H54 (cell line): ENCODE measurements at places on chromosomes 1 and 21.
A peak's percentile ranks its signal among the peaks of the same experiment; 100 is the strongest.

DNA sequence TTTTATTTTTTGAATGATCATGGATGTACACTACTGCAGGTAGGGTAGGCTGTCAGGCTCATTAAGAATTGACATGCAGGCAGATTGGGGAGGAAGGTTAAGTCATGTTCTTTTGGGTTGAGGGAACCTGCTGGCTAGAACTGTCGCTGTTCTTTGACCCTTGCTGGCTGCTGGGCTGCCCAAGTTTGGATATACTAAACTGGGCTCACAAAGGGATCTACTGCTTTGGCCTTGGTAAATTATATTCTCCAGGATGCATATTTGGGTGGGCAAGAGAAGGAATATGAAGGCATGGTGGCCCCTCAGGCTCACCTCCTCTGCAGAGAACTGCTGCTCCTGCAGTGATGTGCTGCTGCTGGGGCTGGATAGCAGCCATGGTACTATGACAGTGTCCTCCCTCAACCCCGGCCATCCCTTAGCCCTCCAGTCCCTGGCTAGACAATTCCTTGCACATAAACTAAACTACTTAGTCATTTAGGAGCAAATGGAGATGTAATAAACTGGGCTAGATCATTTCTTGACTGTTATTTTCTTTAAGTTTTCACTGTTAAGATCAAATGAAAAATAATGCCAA is 6.1 kb downstream of the ATP1A1 start:
- DNase-seq: no peak

DNA sequence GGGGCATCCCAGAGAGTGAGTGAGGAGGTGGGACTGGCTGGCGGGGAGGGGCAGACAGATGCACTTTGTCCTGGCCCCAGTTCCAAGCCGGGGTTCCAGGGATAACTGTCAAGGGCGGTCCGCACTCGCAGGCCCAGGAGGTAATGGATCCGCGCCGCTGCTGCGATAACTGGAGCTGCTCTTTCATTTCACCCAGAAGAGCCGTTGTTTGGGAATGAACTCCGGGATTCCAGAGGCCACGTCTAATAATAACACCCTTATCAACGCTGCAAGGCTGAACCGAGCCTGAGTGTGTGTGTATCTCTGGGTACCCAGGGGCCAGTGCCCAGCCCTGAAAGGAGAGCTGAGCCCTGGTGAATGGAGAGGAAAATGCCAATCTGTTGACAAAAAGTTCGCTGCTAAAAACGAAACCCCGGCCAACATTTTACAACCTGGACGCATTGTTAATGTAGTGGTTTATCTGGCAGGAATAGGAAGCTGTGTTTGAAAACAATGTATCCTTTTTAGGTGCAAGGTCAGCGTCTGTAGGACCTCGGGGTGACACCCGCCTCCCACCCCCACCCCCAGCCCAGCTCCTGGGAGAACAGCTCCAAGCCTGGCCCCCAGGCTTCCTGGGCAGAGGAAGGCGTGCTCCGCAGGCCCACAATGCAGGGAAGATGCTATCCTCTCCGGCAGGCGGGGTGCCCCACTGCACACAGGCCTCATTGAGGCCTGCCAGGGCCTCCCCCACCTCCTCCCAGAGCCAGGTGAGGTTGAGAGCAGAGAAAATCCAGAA is 119.7 kb downstream of the PROX1 start:
- no peak for DNase-seq

GRCh38 chr1:93851878-93852277 is 27.1 kb downstream of the DNTTIP2 start:
- DNase-seq: no peak

DNA sequence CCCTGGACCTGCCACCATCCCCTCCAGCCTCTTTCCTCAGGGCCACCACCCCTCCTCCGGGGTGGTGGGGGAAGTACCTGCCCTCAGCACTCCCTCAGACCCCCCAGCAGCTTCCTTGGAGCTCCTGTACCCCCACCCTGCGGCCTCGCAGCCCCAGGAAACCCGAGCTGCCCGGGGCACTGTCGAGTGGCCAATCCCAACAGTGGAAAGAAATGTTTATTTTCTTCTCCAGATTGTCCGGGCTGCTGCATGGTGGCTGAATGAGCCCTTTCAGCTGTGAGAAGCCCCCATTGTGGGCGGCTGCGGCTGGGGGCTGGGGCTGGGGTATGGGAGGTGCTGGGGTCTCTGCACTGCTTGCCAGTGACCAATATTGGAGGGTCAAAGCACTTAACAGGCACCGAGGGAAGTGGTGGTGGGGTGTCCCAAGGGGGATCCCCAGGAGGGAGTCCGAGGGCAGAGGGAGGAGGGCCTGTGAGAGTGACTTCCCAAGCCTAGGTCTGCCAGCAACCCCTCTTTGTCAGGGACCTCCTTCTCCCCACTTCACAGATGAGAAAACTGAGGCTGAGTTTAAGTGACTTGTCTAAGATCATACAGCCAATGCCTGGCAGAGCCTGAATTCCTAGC is 25.2 kb downstream of the RUNX3 start:
- no peak for DNase-seq

DNA sequence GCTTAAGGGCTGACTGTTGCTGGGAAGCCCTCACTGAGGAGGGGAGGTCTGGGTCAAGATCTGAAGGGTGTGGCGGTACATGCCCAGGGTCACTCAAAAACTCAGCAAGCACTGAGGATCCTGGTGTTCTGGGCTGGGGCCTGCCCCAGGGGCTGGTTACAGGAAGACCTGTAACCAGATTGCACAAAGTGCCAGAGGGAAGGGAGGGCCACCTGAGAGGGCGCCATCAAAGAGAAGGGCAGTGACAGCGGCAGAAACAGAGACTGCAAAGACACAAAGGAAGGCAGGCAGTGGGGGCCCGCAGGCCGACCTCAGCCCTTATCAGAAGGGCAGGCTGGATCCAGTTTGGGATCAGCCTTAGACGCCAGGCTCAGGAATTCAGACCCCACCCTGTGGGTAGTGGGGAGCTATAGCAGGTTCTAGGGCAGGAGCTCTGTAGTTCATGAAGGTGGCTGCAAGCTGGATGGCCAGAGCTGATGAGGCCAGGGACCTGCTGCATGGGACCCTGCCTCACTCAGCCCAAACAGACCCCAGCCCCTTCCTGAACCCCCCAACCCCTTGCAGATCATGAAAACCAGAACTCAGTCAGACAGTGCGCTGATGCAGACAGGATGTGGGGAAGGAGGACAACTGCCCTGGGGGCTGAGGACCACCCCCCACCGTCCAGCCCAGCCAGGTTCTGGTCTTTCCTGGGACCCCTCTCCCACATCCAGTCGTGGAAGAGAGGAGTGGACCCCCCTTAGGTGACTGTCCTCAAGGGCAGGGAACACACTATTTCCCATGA is 3.9 kb downstream of the SH2D5 start:
- DNase-seq: no peak

- DNase-seq: no peak
Measured at GRCh38 chr1:10170239-10170574, 40.2 kb upstream of the KIF1B start.

DNA sequence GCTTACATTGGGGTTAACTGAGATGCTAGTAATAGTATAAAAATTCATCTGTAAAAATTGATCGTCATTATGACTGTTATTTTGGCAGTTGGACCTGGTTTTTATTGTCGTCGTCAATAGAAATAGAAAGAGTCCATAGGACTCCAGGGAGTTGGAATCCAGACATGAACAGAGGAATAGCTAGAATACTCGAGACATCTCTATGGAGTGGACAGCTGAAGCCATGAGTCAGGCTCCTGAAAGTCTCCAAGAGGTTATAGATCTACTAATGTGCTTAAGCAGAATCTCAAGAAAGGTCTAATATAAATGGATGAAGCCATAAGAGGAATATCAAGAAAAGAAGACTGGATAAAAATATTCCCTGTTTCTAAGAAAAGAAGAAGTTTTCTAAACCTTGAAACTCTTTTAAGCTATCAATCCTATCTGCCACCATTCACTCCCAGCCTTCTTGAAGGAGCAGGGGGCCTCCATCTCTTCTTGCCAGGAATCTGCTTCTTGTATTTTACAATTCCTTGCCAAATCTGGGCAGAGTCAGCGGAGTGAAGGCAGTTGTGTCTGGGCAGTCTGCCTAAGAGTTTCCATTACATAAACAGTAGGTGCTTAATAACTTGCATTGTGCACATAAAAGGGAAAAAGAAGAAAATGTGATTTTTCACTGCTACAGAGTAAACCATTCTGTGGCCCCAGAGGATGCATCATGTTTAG is 163.3 kb downstream of the ST6GALNAC5 start:
- no peak for DNase-seq

DNA sequence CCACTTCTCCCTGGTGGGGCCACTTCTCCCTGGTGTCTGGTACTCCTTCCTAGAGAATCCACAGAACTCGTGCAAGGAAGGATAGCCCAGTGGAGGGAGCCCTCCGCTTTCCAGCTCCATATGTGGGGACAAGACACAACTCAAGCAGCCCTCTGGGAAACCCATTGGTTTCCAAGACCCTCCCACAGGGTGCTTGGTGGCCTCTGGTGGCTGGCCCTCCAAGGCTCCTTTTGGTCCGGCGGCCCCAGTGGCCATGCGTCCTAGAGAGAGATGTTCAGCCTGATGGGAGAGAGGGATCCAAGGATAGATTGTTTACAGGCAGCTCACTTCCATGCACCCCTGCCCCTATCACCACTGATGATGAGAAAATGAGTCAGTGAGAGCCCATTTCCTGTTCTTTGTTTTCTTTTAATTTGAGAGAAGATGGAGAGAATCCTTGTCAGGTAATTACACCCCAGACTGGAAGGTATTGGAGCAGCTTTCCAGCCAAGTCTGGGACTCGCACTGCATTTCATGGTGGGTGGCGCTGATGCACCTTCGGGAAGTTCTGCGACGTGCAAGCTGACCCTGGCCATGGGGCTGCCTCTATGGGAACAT is 486.2 kb upstream of the VAMP3 start:
- DNase-seq: no peak

DNA sequence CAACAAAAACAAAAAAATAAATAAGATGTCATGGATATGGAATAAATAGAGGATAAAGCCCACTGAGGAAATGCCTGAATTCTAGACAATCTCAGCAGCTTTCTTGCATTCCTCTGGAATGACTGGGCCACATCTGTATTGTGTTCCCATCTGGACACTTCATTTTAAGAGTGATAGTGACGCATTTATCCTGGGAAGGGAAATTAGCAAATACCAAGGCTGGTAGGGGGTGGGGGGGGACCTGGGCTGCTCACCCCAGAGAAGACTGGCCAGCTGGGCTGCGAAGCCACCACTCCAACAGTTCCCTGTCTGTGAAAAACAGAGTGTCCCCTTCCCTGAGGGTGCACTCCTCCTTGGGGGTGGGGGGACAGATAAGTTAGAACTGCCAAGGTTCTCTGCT is 106.3 kb downstream of the HIVEP3 start:
- DNase-seq: peak; percentile 38

DNA sequence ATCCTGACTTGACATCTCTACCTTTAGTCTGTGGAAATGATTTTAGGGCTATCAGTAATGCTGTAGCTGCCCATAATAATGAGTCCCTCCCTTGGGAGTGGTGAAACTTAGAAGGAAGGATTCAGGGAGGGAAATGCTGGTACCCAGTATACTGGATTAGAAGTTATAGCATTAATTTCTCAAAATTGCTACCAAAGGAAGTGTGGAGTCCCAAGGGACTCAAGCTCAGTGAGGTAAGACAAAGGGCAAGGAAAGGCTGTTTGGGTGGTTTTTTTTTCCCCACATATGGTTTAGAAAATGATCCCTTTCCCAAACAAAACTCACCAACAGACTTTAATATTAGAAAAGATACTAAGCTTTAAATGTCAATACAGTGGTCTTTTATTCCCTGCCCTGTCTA is 99.9 kb downstream of the CD247 start:
- no peak for DNase-seq

GRCh38 chr1:211420389-211420788 is 71.6 kb downstream of the RD3 start:
- peak; percentile 28 for DNase-seq

DNA sequence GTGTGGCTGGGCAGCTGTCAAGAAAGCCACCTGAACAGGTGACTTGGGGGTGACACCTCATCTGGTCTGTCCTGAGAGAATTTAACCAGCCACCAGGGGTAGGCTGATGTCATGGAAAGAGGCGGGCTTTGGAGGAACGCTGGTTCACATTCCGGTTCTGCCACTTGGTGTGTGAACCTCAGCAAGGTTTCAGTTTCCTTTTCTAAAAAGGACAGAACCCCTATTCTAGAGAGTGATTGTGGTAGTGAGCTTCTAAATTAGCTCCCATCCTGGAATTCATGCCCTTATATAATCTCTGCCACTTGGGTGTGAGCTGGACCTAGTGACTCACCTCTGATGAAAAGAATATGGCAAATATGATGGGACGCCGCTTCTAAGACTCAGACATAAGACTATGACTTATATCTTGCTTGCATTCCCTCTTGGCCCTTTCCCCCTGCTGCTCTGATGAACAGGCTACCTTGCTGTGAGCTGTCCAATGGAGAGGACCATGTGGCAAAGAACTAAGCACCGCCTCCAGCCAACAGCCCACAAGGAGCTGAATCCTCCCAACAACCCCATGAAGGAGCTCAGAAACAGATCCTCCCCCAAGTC is 332.1 kb downstream of the RRAGC start:
- no peak for DNase-seq

GRCh38 chr1:198649232-198649967 is 10.6 kb downstream of the PTPRC start:
- DNase-seq: no peak

- peak; percentile 77 for DNase-seq
Measured at GRCh38 chr1:62436039-62436465, 797 bp upstream of the USP1 start.

DNA sequence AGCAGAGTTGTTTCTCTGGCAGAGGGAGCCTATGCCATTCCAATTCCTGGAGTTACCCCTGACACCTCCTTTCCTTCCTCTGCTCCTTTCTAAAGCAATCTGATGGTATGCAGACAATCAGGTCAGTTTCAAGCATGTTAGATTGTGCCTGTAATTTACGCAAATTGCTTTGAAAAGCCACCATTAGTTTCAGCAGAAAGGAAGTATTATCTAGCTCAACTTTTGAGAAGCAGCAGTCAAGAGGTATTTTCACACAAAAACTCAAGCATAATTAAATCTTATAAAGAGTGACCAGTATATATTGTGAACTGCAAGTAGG is 2.2 kb downstream of the ERRFI1 start:
- no peak for DNase-seq

GRCh38 chr1:79575424-79575823 is 568.9 kb upstream of the ADGRL4 start:
- no peak for DNase-seq

GRCh38 chr1:110538075-110538474 is 19.1 kb upstream of the KCNA10 start:
- DNase-seq: no peak
